ENCODE measurements at places on chromosomes 4 and X.

GRCh38 chrX:64152857-64153256, 52.7 kb downstream of the AMER1 start:
- no peak for DNase-seq

DNA sequence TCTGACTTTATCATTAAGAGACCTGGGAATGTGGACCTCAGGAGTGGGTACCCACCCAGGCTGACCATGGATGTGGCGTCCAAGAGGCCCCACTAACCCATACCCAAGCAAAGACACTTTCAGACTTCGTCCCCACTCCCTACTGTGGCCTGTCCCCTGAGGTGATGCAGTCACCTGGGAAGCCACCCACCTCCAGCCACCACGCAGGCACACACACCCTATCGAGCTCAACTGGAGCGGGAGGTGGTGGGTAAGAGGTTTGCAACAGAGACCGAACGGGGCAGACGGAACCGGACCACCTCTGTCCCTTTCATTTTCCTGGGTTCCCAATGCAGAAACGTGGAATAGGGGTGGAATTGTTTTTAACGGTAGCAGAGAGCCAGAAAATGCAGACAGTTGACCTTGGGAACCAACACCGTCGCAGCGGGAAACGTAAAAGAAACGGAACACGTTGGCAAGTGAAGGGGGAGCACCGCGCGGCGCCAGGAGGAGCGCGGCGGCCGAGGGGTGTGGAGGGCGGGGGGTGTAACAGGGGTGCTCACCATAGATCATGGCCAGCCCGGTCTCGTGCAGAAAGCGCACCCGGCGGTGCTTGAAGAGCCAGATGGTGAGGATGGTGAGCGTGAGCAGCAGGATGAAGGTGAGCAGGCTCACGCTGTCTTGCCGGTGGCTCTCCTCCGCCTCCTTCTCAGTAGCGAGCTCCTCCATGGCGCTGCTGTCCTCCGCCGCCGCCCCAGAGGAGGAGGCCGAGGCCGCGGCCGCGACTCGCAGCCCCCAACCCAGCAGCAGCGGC, 559 bp downstream of the SLC9A7 start:
- no peak for DNase-seq

DNA sequence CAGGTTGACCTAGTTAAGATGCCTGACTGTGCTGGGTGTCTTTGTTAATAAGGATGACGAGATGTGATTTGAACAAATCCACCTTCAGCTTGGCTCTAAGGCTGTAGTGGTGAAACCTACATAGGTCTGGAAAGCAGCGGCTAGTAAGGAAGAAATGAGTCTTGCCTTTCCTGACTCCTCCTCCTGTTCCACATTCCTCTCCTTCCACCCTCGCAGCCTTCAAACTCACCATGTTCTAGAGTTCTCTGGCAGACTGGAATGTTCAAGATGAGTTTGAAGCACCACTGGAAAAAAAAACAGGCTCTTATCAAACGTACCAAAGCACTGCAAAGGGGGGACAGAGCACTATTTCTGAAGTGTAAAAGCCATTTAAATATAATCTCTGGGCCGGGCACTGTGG, 395.4 kb downstream of the BMPR1B start:
- no peak for DNase-seq

DNA sequence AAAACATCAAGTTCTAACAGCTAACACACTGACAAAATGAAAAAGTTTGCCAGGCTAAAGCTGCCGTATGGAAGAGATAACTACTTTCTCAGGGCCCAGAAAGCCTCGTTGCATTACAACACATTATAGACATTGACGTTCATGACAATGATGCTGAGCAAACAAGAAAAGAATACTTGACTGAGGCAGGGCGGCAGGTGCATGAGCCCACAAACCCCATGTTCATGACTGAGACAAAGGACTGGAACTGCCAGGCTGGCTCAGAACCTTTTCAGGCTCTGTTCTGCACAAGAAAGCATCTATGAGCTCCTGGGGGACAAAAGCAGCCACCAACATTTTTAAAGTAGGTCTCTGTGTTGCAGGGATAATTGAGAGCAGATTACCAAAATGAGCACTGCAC, 13.6 kb downstream of the TLR6 start:
- no peak for DNase-seq

DNA sequence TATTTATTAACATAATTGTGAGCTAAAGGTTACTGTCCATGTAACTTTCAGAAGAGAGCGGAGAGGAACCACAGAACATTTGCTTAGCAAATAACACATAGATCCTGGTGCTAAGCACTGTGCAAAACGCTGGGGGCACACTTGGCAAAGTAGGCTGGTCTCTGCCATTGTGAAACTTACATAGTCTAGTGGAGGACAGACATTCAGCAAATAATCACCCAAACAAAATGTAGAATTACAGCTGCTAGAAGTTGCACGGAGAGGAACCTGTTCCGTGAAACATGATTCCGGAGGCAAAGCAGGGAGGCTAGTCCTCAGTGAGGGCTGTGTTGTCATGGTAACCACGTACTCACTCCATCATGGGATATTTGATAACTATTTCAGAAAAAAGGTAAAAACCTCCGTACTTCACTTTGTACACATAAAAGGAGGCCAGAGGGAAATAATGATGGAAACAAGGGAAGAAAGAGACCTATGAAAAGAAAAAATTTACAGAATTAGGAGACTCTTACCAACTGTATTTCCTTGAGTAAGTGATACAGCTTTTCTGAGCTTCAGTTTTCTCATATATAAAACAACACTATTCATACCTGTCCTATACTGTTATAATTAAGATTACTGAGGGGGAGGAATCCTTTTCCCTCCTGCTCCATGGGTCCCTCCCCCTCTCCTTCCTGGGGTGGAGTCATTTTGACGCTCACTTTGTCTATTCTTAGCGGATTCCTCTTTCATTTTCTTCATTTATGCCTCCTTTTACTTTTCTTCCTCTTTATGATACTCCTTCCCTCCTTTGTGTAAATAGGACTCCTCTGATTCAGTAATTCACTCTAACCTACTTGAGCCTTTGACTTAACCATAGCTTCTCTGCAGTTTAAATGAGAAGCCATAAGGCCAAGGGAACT, 825 bp upstream of the RASGEF1B start:
- no peak for DNase-seq

GRCh38 chr4:155603360-155603891, 63.2 kb upstream of the GUCY1A1 start:
- no peak for DNase-seq

DNA sequence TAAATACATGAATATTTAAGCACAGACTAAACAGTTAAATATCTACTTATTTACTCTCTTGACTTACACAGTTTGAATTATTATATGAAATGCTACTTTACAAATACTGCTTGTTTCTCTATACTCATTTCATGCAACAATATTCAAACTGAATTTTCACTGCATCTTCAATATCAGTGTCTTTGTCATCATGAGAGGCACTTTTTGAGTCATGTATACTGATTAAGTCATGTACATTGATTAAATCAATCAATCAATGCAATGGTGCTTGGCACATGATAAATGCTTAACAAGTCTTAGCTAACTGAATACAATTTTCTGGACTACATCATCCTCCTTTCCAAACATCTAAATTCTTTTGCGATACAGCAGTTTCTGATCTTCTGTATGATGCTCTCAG, 67.1 kb downstream of the CHM start:
- DNase-seq = no peak

DNA sequence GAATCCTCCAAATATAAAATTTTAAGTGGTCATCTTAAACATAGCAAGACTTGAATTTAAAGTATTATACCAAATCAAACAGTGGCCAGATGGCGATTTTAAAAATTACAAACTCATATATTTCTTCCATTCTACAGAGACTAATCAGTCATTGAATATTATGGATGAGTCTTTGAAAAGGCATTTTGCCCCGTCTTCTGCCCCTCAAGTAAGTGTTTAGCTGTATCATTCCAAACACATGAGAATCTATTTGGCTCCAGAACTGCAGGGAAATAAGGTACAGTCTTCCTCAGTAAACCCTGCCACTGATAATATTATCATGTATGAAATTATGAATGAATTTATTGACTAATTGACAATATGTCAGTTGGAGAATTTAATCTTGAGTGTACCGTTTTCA, 191.0 kb downstream of the SLC7A11 start:
- no peak for DNase-seq

All from hippocampal formation (tissue), 2 donors.